ENCODE measurements at places on chromosomes 3 and 15.

DNA sequence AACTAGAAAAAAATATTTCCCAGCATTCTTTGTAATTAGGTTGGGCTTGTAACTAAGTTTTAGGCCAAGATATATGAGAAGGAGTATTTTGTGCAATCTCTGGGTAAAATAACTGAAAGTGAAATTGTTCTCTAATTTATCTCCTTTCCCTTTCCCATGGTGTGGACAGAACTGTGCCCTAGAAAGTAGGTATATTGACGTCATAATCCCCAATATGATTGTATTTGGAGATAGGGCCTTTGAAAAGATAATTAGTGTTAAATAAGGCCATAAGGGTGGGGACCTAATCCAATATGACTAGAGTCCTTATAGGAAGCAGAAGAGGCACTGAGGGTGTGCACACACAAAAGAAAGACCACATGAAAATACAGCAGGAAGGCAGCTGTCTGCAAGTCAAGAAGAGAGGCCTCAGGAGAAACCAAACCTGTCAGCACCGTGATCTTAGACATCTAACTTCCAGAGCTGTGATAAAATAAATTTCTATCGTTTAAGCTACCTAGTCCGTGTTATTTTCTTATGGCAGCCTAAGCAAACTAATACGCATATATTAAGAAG lies 106.6 kb downstream of the KCNH8 start:
- DNase-seq, result no peak

- no peak for DNase-seq
Measured at GRCh38 chr3:24494618-24495325, at the start of gene THRB. TSS of gene THRB (minus strand) at chr3:24494850.

- no peak for DNase-seq
Measured at GRCh38 chr15:71136793-71137518, 21.7 kb downstream of the THSD4 start.

- no peak for DNase-seq
Measured at GRCh38 chr3:79917561-79917960, 149.8 kb upstream of the ROBO1 start.

- DNase-seq, result no peak
Measured at GRCh38 chr15:48637639-48638038, 7.9 kb downstream of the FBN1 start.

- no peak for DNase-seq
Measured at GRCh38 chr3:134056464-134056891, 26.8 kb upstream of the SLCO2A1 start.

DNA sequence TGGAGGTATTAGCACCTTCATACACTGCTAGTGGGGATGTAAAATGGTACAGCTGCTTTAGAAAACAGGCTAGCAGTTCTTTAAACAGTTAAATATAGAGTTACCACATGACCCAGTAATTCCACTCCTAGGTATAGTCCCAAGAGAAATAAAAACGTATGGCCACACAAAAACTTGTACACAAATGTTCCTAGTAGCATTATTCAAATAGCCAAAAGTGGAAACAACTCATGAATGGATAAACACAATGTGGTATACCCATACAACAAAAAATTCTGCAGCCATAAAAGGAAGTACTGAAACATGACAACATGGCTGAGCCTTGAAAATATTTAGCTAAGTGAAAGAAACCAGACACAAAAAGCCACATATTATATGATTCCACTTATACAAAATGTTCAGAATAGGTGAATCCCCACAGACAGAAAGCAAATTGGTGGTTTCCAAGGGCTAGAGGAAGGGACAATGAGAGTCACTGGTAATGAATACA lies 40.8 kb upstream of the KLF13 start:
- DNase-seq, result no peak

- no peak for DNase-seq
Measured at GRCh38 chr15:37625576-37625975, 308.9 kb upstream of the TMCO5A start.
